ENCODE measurements at places on chromosomes 2 and 18.

DNA sequence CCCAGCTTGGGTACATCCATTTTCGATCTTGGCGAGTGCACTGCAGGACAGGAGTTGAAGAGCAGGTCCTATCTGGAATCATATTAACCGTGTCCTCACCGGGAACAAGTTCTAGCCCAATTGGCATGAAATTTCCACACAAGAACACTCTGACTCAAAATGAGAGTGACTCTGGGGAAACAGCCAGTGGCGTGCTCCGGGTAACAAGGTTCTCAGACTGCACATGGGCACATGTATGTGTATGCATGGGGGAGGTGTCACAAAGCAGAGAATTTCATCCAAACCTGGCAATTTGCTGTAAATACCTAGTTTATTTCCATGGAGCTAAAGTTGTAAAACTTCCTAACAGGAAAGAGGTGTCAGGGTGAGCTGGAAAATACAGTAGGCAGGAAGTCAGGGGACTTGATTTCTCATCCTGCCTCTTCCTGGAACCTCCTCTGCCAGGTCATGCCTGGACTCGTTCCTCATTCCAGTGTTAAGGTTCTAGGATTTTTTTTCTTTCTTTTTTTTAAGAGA is 1.7 kb downstream of the TUBB6 start:
- no peak for DNase-seq

- no peak for DNase-seq
Observed at GRCh38 chr2:52107124-52107523, 1075.2 kb upstream of the NRXN1 start.

GRCh38 chr18:76602191-76602590 is 107.1 kb upstream of the ZNF516 start:
- DNase-seq: no peak

GRCh38 chr18:6249788-6250187 is 164.9 kb downstream of the L3MBTL4 start:
- peak; percentile 22 for DNase-seq
